ENCODE measurements at places on chromosomes 12 and 14. TPM values are rescaled to one million over a fixed set of nuclear protein-coding genes. Genes with fewer than 3 reads are reported as not detected.

Gene JAG2
- 56.0 TPM for total RNA-seq

Gene PGF
- total RNA-seq, result 45.8 TPM

Gene KRT75
- total RNA-seq, result 0.78 TPM

Gene FAIM2
- not detected for total RNA-seq

Gene KLRF2
- total RNA-seq, result not detected

Gene MANSC4
- total RNA-seq, result not detected

Gene PAPLN
- total RNA-seq, result 3.1 TPM

Gene CCDC196
- total RNA-seq, result not detected

Gene GPR162
- total RNA-seq, result not detected

Gene FSCB
- not detected for total RNA-seq

Gene TSHR
- not detected for total RNA-seq

Gene OTOGL
- total RNA-seq, result not detected

Gene MYF6
- total RNA-seq, result not detected

Gene SIX6
- not detected for total RNA-seq

Gene BICDL1
- total RNA-seq, result 46.9 TPM

Gene IL22
- total RNA-seq, result not detected

Gene PIWIL1
- not detected for total RNA-seq

Gene CD4
- total RNA-seq, result 0.21 TPM

Gene ZDHHC22
- total RNA-seq, result not detected

Gene PMCH
- not detected for total RNA-seq
